ENCODE measurements at places on chromosomes 7 and 10. TPM values are rescaled to one million over a fixed set of nuclear protein-coding genes. Genes with fewer than 3 reads are reported as not detected.

DNA sequence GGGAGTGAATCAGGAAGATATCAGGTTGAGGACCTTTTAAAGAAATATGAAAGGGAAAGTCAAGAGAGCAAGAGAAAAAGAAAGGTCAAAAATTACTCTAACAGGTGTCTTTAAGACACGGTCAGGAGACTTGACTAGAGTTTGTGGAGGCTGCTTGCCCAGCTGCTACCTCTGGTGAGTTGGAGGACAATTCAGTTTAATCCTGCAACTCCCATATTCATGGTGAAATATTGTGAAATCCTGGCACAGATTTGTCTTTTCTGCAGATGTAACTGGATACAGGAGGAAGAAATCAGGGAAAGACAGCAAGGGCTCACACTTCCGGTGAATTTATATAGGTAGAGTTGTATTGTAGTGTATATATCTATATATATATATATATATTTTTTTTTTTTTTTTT lies 93.5 kb downstream of the AKAP9 start:
- no peaks in the 10 kb centered on the region for H3K27me3 ChIP-seq
- H3K4me3 ChIP-seq: no peak overlapping the region
- H3K4me1 ChIP-seq: no peaks in the 10 kb centered on the region
- no peak overlapping the region for H3K27ac ChIP-seq

DNA sequence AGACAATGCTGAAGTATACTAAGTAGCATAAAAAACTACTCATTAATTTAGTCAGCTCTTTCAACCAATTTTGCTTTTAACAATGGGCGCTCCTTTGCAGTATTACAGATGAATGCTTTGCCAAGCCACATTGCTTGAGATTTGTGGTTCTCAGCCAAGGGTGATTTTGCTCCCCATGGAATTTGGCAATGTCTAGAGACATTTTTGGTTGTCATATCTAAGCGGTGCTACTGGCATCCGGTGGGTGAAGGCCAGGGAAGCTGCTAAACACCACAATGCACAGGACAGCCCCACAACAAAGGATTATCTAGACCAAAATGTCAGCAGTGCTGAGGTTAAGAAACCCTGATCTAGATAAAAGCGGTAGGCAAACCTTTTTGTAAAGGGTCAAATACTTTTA lies 112.0 kb downstream of the UBE2H start:
- H3K36me3 ChIP-seq: no peaks in the 10 kb centered on the region
- H3K4me1 ChIP-seq: peaks cover 24% of the 10 kb centered on the region
- no peak overlapping the region for H3K4me3 ChIP-seq

Gene ASZ1
- total RNA-seq: not detected

Gene LBX1
- 1.0 TPM for total RNA-seq

Gene PLXNA4
- total RNA-seq: 21.7 TPM
